Ascending aorta (tissue), 2 donors: ENCODE measurements at places on chromosomes 6 and 20. TPM values are rescaled to one million over a fixed set of nuclear protein-coding genes. Genes with fewer than 3 reads are reported as not detected.

- no peaks in the 10 kb centered on the region for H3K27me3 ChIP-seq
- DNase-seq: no peak
- no peaks in the 10 kb centered on the region for H3K4me1 ChIP-seq
- no peak overlapping the region for H3K4me3 ChIP-seq
- H3K27ac ChIP-seq: no peak overlapping the region
Observed at GRCh38 chr6:135018052-135018451, 36.6 kb downstream of the HBS1L start.

DNA sequence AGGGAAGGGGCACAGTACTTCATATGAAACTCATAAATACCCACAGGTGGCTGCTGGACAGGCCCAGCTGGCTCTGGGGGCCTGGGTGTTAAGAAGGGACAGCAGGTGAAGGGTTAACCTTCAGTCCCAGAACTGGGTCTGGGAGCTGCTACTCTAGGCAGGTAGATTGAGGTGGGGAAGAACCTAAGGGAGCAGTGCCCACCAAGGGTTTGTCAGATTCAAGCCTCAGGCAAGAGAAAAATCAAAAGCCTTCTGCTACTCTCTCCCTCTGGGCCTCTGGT is 5.6 kb downstream of the RPL10A start:
- no peak for DNase-seq
- H3K27me3 ChIP-seq: no peaks in the 10 kb centered on the region
- no peak overlapping the region for H3K27ac ChIP-seq

DNA sequence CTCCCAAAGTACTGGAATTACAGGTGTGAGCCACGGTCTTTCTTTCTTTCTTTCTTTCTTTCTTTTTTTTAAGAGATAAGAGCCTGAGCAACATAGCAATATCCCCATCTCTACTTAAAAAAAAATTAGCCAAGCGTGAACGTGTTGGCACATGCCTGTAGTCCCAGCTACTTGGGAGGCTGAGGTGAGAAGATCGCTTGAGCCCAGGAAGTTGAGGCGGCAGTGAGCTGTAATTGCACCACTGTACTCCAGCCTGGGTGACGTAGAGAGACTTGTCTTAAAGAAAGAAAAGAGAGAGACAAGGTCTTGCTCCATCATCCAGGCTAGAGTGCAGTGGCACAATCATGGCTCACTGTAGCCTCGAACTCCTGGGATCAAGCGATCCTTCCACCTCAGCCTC is 162.0 kb upstream of the MLN start:
- no peaks in the 10 kb centered on the region for H3K36me3 ChIP-seq
- no peaks in the 10 kb centered on the region for H3K27me3 ChIP-seq
- no peak overlapping the region for H3K27ac ChIP-seq
- no peak overlapping the region for H3K4me3 ChIP-seq

The TREML2 gene
- total RNA-seq: not detected

DNA sequence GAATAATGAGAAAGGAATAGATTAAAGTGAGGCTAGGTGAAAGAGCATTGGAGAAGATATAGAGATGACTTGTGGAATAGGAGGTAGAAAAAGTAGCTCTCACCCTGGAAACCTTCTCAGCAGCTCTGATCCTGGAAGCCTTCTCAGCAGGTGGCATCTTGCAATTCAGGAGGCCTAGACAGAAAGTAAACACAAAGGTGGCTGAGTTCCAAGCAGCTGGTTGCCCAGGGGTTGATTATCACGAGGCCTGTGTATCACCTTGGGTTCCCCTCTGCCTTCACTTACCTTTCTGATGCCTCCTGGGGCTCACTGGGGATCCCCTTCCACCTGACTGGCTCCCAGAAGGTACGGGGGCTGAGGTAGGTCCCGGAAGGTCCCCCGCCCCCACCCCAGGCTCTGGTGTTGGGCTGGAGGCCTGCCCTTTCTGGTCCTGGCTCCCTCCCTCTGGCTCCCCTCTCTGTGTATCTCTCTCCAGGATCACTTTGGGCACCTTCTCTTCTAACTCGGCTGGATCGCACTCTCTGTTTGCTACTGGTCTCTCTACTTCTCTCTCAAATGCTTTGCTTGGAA is 9.7 kb downstream of the MDC1 start:
- H3K4me3 ChIP-seq: no peak overlapping the region
- no peaks in the 10 kb centered on the region for H3K4me1 ChIP-seq
- no peak overlapping the region for H3K27ac ChIP-seq
- H3K36me3 ChIP-seq: peaks cover 84% of the 10 kb centered on the region
- no peaks in the 10 kb centered on the region for H3K27me3 ChIP-seq
- no peak for DNase-seq

GRCh38 chr6:42294759-42295158 is 77.1 kb upstream of the MRPS10 start:
- no peaks in the 10 kb centered on the region for H3K27me3 ChIP-seq
- no peak overlapping the region for H3K27ac ChIP-seq
- H3K4me1 ChIP-seq: no peaks in the 10 kb centered on the region
- no peak overlapping the region for H3K4me3 ChIP-seq
- DNase-seq: no peak

The PRDM13 gene
- total RNA-seq: not detected

GRCh38 chr6:100915876-100916275 is 34.7 kb upstream of the ASCC3 start:
- no peaks in the 10 kb centered on the region for H3K27me3 ChIP-seq
- H3K4me1 ChIP-seq: no peaks in the 10 kb centered on the region
- H3K27ac ChIP-seq: no peak overlapping the region
- H3K4me3 ChIP-seq: no peak overlapping the region
- no peak for DNase-seq

- no peak overlapping the region for H3K27ac ChIP-seq
- H3K4me1 ChIP-seq: peaks cover 2% of the 10 kb centered on the region
- DNase-seq: no peak
- no peak overlapping the region for H3K4me3 ChIP-seq
Observed at GRCh38 chr6:136411025-136411325, 121.3 kb upstream of the BCLAF1 start.

DNA sequence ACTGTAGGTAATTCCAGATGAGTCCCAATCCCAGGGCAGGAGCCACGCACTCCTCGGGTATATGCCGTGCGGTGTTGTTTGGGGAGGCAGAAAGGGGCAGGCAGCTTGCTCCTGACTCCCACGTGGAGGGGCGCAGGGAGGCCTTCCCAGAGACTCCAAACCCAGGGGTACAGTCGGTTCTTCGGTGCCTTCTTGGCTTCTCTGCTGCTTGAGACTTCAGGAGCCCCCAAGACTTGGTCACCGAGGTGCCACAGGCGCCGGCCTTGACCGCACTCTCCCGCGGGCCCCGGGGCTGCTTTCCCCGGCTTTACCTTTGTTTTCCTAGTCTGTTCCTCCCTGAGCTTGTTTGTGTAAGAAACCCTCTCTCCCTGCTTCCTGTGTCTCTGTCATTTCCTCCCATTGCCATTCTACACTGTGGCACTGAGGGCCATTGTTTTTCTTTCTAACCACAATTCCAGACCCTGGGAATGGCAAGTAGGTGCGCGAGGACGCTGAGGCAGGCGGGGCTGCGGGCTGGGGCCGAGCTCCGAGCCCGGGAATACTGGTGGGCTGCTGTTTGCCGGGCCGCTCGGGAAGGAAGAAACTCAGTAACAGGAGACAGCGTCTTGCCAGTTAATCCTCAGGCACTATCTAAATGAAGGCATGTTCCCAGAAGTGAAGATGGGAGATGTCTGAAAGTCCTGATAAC is 215.6 kb upstream of the HEY2 start:
- H3K27me3 ChIP-seq: no peaks in the 10 kb centered on the region
- H3K4me3 ChIP-seq: no peak overlapping the region
- H3K27ac ChIP-seq: no peak overlapping the region
- H3K36me3 ChIP-seq: no peaks in the 10 kb centered on the region

The CYP21A2 gene
- total RNA-seq: 14.0 TPM

DNA sequence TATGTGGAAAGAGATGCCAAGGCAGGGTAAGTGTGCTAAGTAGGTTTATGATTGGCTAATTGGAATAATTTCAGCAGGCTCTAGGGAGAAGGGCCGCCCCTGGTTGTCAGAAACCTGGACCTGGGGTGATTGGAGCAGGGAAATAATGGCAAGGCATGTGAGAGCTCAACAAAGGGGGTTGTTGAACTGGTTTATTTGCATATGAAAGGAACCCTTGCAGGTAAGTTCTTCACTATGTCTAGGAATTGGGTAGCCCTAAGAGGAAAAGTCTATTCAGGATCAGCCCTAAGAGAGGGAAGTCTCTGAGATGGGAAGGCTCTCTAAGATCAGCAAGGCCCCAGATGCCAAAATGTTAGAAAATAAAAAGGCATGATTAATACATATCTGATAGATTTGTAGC is 175.4 kb upstream of the PRND start:
- DNase-seq: no peak
- no peaks in the 10 kb centered on the region for H3K4me1 ChIP-seq
- no peak overlapping the region for H3K4me3 ChIP-seq
- H3K27ac ChIP-seq: no peak overlapping the region
- H3K36me3 ChIP-seq: no peaks in the 10 kb centered on the region
- no peaks in the 10 kb centered on the region for H3K27me3 ChIP-seq

The KCNK16 gene
- total RNA-seq: not detected

DNA sequence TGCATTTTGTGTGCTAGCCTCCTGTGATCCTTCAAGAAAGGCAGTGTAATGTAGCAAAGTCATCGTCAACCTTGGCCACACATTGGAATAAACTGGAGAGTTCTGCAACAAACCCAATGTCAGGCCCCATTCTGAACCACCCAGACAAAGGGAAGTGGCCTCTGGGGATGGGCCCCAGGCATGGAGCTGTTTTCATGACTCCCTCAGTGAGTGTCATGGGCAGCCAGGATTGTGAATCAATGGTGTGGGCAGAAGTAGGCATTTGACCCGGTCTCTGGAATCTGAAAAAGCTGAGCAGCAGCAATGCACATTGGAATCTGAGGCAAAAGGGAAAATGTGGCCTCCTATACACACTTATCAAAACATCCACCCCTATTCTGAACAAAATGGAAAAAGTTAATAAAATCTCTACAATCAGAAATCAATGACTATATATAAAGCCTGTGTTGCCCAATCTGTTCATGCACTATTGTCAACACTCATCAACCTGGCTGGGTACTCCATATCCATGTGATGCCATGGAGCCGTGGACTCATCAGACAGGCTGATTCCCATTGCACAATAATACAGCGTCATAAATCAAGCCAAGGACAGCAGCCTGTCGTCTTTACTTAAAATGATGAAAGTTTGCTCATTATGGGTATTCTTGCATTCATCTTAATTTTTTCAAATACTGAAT is 134.9 kb upstream of the STMND1 start:
- H3K4me3 ChIP-seq: no peak overlapping the region
- DNase-seq: no peak
- no peaks in the 10 kb centered on the region for H3K27me3 ChIP-seq
- no peaks in the 10 kb centered on the region for H3K36me3 ChIP-seq
- peaks cover 3% of the 10 kb centered on the region for H3K4me1 ChIP-seq

- no peak for DNase-seq
- H3K27ac ChIP-seq: no peak overlapping the region
- no peaks in the 10 kb centered on the region for H3K27me3 ChIP-seq
- H3K4me3 ChIP-seq: no peak overlapping the region
- no peaks in the 10 kb centered on the region for H3K4me1 ChIP-seq
Observed at GRCh38 chr20:46695892-46696291, 6.6 kb upstream of the TP53RK start.

DNA sequence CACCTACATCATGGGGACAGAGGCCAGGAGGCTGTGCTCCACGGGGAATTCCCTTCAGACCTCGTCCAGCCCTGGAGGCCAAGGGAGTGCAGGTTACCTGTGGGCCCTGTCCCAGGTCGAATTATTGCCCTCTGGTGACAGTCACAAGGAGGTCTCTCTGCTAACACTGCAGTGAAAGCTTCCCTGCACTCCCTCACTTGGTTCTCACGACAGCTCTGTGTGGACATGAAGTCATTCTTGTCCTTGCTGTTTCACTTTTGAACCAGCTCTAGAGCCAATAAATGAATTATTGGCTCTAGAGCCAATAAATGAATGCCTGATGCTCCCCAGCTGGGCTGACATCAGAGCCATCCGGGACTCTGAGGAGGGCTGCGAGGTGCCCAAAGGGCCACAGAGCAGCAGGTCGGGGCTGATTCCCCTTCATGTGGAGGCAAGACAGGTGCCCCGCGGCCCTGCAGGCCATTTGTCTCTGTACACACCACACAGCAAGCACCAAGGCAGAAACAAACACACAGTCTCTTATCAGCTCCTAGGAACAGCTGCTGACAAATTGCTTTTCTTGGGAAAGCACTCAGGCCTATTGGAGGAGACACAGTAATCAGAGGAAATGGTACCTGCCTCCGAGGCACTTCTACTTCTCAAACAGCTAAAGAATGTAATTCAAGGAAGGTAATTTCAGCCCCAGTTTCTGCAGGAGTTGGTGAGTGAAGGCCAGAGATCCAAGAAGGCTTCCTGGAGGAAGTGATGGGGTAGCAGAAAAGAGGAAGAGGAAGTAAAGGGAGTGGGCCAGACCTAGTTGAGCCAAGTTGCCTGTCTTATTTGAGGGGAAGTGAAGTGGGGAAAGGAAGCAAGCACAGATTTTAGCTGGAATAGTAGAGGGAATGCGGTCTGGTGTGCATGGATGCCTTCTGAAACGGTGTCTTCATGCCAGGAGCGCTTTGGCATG is 27.5 kb upstream of the TBXT start:
- H3K27me3 ChIP-seq: no peaks in the 10 kb centered on the region
- no peaks in the 10 kb centered on the region for H3K4me1 ChIP-seq
- H3K36me3 ChIP-seq: no peaks in the 10 kb centered on the region
- H3K4me3 ChIP-seq: no peak overlapping the region
- DNase-seq: no peak

GRCh38 chr6:89475634-89476033 is 42.7 kb downstream of the ANKRD6 start:
- H3K4me3 ChIP-seq: peak overlapping the region; percentile 35
- peaks cover 8% of the 10 kb centered on the region for H3K4me1 ChIP-seq
- H3K27ac ChIP-seq: peak overlapping the region; percentile 31
- no peak for DNase-seq
- H3K27me3 ChIP-seq: no peaks in the 10 kb centered on the region

The PTCRA gene
- total RNA-seq: not detected

The IP6K3 gene
- not detected for total RNA-seq

DNA sequence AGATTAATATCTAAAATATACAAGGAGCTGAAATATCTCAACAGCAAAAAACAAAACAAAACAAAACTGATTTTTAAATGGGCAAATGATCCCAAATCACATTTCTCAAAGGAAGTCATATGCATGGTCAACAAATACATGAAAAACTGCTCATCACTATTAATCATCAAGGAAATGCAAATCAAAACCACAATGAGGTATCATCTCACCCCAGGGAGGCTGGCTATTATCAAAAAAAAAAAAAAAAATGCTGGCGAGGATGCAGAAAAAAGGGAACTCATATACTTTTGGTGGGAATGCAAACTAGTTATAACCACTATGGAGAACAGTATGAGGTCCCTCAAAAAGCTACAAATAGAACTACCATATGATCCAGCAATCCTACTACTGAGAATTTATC is 34.6 kb downstream of the REPS1 start:
- H3K36me3 ChIP-seq: no peaks in the 10 kb centered on the region
- H3K27me3 ChIP-seq: no peaks in the 10 kb centered on the region
- no peaks in the 10 kb centered on the region for H3K4me1 ChIP-seq
- no peak for DNase-seq

The TAGAP gene
- total RNA-seq: 9.2 TPM
